ENCODE measurements at places on chromosomes 5 and 9.
A peak's percentile ranks its signal among the peaks of the same experiment; 100 is the strongest.

- peak; percentile 54 for DNase-seq
These were observed 127.0 kb downstream of the NNT start for GRCh38 chr5:43729846-43730478.

DNA sequence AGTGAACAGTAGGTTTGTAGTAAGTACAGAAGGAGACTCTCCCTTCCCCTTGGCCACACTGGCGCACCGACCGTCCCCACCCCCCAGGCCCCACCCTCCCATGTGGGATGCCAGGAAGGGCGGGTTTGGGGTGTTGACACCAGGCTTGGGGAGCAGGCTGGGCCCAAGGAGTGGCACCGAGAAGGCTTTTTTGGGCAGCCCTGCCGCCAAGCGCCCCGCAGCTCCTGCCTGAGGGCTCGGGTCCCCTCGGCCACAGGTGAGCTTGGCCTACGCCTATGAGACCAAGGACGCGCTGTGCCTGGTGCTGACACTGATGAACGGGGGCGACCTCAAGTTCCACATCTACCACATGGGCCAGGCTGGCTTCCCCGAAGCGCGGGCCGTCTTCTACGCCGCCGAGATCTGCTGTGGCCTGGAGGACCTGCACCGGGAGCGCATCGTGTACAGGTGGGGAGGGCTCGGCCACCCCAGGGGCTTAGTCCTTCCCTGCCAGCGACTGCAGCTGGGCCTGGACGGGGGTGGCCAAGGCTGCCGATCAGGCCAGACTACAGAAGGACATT lies 7.3 kb downstream of the GRK6 start:
- no peak for DNase-seq

- no peak for DNase-seq
These were observed 38.9 kb downstream of the ZNF608 start for GRCh38 chr5:124707520-124707919.

DNA sequence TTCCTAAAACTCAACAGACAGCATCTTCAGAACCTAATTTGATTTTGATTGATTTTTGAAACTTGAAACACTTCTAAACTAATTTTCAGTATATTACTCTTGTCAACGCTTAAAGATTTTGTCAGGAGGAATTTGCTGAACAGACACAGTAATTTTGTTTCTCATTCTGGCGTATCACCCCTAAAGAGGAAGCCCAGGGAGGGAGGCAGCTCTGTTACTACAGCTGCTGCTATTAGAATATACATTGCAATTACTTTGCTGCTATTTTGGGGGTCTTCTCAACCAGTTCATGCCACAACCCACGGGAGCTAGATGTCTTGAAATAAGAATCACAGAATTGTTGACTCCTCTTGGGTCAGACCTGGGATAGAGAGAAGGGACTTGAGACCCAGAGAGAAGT lies 122.6 kb downstream of the TLR4 start:
- DNase-seq = no peak

- no peak for DNase-seq
These were observed 11.4 kb downstream of the ACTL7B start for GRCh38 chr9:108844391-108844790.

GRCh38 chr9:94581728-94582127 lies 11.9 kb downstream of the FBP2 start:
- DNase-seq = no peak

DNA sequence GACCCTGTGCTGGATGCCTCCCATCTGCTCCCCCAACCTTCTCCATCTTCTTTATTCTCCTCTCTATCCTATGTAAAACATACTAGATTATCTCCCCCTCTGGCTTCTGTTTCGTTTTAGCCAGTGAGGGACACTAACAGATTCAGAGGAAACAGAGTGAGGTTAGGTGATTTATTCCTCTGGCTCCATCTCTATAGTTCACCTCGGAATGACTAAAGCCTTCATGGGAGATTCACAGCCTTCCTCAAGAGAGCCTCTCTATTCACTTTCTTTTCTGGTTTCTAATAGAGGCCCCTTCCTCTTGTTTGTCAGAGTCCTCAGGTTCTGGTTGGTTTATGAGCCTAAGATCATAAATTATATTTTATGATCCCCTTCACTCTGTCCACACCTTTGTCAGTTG lies 633.1 kb upstream of the TYRP1 start:
- DNase-seq = no peak

DNA sequence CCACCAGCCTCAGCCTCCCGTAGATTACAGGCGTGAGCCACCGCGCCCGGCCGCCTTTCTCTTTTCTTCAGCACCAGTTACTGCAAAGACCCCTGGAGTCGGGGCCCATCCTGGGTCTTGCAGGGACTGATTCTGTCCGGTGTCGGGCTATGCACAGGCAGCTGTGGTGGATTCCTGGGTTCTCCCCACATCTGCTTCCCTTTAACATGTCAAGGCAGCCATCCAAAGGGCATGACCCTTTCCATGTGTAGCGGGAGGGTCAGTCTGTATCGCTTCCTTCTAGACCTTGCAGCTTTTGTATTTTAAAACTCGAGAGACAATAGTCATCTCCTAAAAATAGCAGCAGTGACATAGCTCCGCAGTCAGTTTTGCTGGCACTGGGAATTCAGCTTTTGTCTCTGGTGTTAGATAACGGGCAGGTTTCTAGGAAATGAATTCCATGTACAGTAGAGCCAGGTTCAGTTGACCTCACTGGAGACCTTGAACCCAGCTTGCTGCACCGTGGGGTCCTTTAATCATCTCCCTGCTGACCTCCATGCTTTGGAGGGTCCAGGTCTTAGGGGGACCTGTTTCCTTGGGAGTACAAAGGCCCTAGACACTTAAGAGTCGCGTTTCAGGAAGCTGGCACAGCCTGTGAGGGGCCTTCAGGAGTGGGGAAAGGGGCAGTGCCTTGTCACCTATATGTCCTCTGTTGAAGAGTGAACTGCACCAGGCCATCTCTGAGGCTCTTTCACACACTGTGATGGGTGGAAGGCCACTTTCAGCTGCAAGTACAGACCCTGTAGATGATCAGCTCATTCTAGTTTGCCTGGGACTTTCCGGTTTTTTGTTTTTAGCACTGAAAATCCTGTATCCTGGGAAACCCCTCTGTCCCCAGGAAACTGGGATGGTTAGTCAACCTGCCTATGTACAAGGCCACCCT lies 13.8 kb downstream of the ANKRD33B start:
- DNase-seq = no peak

DNA sequence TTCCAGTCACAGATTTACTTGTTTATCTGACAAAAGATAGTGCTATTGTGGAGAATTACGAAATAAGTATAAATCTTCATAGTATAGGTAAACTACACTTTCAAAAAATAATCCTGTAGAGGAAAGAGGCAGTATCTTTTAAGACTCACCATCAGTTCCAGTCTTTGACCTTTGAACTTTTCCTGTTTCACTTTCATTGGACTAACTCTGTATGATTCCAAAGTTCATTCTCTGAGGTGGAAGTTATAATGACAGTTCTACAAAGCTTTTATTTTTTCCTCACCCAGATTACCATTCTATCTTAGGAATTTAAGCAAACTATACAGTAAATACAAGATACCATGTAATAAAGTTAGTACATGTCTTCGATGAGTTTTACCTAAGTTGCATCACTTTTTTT lies 901.3 kb upstream of the SEMA6A start:
- no peak for DNase-seq

DNA sequence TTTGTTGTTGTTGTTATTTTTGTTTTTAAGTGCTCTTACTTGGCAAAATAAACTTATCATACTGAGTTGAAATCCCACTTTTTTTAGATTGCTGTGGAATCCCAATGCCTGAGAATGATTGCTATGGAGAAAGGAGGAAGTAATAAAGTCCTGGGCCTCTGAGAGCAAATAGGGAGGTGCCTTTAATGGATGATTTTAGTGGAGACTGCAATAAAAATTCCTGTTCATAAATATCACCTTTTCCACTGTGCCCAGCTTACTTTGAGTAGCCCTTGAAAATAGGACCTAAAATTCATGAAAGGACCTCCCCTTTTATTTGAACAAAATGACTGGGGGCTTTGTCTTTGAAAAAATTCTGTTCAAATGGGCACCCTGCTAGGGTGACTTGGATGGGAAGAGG lies 21.8 kb upstream of the ANKH start:
- DNase-seq = no peak

DNA sequence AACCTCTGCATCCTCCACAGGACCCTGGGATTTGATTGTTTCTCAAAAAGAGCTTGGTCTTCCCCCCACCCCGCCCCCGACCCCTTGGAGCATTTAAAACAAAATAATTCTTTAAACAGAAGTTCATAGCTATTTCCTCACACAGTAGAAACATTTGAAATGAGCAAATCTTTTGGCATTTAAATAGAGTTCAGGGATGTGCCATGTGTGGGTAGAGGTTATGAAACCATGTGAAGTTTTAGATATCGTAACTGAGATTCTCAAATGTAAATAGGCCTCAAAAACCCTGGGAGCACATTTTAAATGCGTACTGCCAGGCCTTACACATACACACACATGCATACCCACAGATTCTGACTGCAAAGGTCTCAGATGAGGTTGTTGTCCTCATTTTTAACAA lies 66.5 kb downstream of the EPB41L4B start:
- DNase-seq = no peak

- no peak for DNase-seq
These were observed 185.3 kb downstream of the TLE4 start for GRCh38 chr9:79757074-79757473.

GRCh38 chr5:142390334-142390733 lies 65.5 kb upstream of the SPRY4 start:
- DNase-seq = no peak

DNA sequence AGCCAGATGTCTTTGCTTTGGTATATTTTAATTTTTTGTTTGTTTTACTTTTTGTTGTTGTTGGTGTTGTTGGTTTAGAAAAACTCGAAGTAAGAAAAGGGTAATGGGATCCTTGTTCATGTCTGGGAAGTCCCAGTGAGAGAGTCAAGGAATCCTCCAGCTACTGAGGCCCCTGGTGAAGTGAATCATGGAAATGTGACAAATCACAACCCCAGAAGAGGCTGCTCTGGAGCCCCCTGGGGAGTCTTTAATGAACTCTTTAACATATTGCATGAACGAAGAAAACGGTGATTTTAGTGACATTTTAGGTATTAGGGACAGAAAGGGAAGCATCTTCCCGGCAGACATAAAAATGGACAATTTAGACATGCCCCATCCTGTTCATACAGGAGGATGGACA lies 41.3 kb downstream of the TMEM174 start:
- no peak for DNase-seq

DNA sequence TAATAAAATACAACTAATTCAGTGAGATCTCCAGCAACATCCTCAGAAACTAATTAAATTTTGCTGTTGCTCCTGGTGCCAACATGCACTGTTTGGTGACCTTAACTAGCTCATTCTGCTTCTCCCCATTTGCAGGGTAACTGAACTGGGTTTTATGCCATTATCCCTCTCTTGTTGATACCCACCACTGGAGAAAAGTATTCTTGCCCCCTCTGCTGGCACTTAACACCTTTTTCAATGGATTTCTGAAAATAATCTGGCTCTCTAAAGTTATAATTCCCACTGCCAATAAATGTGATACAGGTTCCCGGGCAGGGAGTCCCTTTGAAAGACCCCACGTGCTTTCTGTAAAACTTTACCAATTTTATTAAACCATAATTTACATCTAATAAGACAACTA lies 394.3 kb downstream of the OSTF1 start:
- no peak for DNase-seq
